NCI-H1048 (cell line): ENCODE measurements at places on chromosomes 5 and 9.

DNA sequence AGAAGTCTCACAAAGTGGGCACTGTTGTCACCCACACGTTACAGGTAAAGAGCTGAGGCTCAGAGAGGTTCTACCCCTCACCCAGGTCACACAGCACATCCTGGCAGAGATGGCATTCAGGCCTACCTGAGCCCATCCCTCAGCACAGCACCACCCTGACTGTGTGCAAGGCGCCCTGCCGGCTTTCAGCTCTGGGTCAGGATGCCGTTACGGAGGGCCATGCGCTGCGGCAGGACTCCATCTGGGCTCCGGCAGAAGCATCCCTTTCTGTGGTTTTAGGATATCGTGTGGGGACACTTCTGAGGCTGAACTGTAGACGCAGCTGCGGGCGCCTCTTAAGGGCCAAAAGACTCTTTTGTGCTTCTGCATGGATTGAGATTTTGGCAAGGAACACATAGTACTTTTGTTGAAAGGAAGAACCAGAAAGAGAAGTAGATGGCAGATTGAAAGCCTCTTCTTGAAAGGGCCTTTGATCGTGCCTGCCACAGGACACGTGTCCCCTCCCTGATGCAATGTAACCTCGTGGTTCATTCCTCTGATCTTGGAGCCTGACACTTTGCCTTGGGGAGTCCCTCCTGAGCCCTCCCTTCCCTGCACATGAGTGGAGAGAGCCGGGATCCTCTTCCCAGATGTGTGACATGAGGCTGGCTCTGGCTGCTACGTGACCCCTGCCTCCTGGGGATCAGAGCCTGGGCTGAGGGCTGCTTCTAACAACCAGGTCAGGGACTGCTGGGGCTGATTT lies 31.3 kb downstream of the USP20 start:
- DNase-seq, result no peak

DNA sequence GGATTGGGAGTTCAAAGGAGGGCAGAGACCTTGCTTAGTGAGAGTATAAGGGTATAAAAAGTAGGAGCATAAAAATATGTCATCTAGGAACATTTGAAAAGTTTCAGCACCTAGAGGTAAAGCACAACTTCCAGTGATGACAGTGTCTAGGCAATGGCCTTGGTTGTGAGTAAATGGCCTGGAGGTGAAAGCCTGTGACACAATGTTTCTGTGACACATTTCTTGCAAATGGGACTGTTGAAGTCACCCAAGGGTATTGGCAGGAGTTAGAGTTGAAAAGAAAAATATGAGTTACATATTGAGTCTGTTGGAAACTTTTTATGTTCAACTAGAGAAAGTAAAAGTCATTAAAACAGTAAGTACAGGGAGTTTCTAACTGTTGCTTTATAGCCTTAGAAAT lies 14.8 kb downstream of the C5orf47 start:
- no peak for DNase-seq

DNA sequence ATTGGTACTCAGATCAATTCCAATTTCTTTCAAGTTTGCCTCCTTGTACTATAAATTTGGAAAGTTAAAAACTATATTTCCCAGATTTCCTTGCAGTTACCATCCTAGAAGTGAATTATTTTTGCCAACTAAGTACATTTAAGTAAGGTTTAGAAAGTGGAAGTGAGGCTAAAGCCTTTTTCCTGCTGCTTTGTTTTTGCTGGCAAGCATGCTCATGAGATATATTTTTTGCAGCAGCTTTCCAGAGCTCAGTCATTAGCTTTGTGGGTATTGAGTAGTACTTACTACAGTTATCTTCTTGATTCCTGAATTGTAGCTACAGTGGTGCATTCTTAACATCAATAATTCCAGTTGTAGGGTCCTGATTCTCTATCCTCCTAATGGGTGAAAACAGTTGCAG lies 3.5 kb upstream of the BTF3 start:
- no peak for DNase-seq

DNA sequence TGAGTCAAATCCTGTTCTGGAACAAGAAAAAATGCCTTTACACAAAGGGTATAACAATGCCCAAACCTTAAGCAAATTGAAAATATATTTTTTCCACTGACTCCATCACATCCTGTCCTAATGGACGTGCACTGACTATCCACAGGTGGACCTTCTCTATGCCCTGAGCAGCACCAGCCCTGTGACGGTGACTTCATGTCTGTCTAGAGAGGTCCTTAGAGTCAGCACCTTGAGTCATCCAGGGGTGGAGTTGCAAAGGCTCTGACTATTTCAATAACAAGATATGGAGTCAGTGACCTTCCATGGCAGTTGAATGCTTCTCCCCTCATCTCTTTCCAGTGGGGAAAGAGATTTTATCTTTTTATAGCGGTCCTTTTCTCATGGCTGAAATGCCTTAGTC lies 78.0 kb downstream of the YIPF5 start:
- DNase-seq, result no peak

- DNase-seq, result no peak
Observed at GRCh38 chr9:97632248-97632984, 752 bp downstream of the TSTD2 start.

DNA sequence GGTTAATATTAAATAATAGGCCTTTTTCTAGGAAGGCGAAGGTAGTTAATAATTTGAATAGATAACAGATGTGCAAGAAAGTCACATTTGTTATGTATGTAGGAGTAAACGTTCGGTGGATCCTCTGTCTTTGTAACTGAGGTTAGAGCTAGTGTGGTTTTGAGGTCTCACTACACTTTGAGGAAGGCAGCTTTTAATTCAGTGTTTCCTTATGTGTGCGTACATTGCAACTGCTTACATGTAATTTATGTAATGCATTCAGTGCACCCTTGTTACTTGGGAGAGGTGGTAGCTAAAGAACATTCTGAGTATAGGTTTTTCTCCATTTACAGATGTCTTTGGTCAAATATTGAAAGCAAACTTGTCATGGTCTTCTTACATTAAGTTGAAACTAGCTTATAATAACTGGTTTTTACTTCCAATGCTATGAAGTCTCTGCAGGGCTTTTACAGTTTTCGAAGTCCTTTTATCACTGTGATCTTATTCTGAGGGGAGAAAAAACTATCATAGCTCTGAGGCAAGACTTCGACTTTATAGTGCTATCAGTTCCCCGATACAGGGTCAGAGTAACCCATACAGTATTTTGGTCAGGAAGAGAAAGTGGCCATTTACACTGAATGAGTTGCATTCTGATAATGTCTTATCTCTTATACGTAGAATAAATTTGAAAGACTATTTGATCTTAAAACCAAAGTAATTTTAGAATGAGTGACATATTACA lies 45.7 kb downstream of the TGFBR1 start:
- DNase-seq, result no peak

DNA sequence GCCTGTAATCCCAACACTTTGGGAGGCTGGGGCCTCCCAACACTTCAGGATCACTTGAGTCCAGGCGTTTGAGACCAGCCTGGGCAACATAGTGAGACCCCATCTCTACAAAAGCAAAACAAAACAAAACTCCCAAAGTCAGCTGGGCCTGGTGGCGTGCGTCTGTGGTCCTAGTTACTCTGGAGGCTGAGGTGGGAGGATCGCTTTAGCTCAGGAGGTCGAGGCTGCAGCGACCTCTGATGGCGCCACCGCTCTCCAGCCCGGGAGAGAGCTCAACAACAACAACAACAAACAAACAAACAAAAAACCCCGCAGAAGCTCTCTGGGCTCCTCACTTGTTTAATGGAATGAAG lies 528 bp downstream of the ACOT12 start:
- DNase-seq, result no peak

GRCh38 chr9:26077860-26078259 lies 399.6 kb upstream of the TUSC1 start:
- no peak for DNase-seq

DNA sequence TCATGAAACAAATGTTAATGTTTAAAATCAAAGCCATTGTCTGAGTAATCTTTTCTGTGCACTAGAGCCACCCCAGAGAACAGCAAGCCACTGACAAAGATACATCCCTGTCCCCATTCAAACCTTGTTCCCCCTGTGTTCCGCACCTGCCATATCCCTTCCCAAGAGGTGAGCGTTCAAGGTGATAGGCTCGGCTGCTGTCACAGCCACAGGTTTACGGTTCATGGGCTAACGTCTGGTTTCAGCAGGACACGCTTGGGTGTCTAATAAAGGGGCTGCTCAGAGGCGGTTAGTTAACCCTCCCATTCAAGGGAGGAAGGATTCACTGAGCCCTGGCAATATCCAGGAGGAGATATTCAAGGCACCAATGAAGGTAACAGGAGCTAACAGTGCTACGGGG lies 24.5 kb upstream of the LAMC3 start:
- DNase-seq, result no peak

- DNase-seq, result no peak
Observed at GRCh38 chr5:82639393-82640144, 361.4 kb upstream of the RPS23 start.
